ENCODE measurements at places on chromosomes 6 and 20. TPM values are rescaled to one million over a fixed set of nuclear protein-coding genes. Genes with fewer than 3 reads are reported as not detected.

- DNase-seq, result no peak
Observed at GRCh38 chr6:8578006-8578405, 142.7 kb upstream of the SLC35B3 start.

DNA sequence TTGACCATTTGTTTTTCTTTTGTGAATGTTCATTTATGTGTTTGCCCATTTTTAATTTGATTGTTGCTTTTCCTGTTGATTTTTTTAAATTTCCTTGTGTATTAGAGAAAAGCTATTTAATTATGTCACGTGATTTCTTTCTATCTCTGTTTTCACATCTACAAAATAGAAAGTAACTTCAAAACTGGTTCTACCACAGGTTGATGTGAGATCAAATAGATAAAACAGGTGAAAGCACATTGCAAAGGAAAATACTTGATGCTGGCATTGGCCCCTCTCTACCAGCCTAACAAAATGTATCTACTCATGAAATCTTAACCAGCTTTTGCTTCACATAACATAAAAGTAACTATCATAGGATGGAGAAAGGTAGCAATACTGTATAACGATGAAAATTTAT, 129.2 kb downstream of the TMEM242 start:
- no peak for DNase-seq

DNA sequence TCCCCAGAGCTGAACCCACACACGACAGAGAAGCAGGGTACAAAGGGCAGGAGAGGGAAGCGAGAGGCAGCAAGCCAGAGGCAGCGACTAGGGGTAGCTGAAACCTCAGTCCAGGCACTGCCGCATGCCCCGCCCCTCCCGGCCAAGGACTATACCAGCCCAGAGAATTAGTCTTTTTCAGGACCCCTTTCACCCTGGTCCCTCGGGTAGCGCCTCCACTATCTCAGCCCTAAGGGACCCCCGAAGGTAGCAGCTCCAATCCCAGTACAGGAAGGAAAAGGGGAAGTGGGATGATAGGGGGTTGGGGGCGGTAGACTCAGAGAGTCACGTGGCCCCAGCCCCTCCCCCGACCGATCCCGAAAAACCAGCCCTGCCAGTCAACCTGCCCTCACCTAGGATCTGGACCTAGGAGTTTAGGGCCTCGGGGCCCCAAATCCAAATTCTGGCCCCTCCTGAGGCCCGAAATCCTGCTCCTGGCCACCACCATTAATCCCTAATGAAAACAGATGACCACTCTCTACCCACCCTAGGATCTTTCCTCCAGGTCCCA, 1.3 kb downstream of the RGL2 start:
- DNase-seq, result no peak

DNA sequence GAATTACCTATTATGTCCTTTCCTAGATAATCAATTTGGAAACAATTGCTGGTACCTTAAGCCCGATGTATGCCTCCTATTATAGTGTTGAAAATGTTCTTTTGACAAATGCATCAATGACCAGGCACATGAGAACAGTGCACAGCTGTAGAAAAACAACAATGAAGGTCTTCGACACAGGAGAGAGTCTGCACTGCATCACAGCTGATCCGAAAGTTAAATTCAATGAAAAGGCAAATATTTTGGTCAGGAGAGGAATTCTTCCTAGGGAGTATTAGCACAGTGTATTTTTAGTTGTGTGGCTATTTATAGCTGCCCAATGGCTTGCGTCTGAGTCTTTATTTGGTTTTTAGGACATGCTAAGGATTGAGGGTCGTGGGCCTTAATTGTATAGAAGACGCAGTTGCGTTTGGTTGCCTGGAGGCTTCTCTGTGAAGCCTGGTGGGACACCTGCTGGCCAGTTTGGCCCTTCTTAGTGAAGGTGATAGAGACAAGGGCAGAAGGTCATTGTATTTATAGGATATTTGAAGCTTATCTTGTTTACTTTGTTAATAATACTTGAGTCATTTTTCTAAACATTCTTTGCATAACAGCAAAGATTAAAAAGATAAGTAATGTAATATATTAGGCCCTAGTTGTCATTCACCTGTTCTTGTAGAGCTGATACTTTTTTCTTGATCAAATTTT, 72.3 kb downstream of the CDYL start:
- DNase-seq, result no peak

DNA sequence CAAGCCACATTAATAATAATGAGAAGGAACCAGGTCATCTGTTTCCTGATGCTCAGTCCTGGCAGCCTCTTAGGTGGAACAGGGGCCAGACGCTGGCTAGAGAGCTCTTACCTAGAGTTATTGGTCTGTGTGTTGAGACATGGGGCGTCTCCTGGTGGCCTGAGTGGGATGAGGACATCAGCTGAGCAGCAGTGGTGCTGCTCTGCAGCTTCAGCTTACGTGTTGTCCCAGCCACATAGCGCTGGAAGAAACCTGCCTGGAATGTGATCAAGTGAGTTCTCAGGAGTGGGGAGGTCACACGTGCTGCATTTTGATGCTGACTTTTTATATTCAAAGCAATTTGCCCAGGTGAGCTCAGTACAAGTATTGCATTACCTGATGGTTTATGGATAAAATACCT, 355.4 kb downstream of the CDH26 start:
- DNase-seq, result no peak

- no peak for DNase-seq
Observed at GRCh38 chr6:31541059-31541657, 645 bp downstream of the DDX39B start.

DNA sequence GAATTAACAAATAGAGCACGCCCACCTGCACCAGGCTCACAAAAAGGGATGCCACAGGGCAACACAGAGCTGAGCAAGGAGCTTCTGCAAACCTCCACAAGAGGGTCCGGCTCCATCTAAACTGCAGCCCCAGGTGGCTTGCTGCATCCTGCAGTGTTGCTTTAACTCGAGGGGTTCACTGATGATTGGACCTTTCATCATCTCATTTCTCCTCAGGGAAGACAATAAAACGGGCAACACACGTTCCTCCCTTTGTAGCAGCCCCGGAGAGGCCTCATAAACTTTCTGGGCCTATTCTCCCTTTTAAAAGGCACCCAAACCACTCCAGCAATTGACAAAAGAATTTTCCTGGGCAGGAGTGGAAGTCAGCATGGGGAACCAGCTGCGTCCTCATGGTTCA, 161.5 kb upstream of the CDH4 start:
- DNase-seq, result no peak

DNA sequence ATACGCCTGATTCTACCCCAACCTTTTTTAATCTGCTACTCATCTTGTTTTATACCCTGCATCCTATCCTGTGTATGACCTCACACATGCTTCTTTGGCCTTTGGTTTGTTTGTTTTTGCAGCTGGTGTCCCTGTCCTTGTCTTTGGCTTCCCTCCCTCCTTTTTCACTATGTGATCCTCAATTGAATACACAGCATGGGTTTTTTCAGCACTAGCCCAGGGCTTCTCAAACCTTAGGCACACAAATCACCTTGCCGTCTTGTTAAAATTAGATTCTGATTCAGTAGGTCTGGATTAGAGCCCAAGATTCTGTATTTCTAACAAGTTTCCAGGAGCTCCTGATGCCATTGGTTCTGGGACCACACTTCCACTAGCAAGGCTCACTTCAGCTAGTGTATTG, 321.5 kb upstream of the MAN1A1 start:
- DNase-seq, result no peak

Gene CALHM5
- 7.2 TPM for total RNA-seq

- no peak for DNase-seq
Observed at GRCh38 chr20:9769954-9770353, 68.9 kb downstream of the PAK5 start.

DNA sequence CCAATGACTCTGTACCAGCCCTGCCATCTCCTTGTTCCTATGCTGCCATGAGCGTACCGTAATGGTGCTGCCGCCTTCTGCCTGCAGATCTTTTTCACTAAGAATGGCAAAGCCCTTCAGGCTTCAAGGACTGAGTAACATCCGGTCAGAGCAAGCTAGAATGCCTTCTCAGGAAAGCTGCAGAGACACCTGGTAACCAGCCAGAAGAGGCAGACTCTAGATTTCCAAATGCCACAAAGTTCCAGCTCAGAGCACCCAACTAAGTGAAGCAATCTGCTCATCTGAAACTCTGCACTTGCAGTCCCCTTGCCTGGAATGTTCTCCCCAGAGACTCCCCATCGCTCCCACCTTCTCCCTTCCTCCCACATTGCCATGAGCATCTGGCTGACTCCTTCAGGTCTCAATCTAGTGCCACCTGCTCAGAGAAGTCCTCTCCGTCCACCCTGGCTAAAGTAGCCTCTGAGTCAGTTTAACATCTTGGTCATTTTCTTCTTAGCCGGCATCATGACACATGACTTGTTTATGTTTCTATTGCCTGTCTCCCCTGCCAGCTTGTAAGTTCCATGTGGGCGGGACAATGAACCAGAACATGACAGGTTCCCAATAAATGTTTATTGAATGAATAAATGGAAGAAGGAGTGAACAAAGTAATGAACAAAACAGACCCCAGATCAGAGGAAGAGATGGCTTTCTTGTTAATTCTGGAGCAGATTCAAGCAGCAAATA, 6.9 kb upstream of the OCSTAMP start:
- DNase-seq, result no peak

Gene AIF1
- total RNA-seq, result not detected

GRCh38 chr6:110689275-110689935, 125.9 kb downstream of the CDK19 start:
- DNase-seq, result no peak

Gene SMLR1
- not detected for total RNA-seq

- no peak for DNase-seq
Observed at GRCh38 chr20:20903773-20904500, 191.5 kb upstream of the RALGAPA2 start.

- no peak for DNase-seq
Observed at GRCh38 chr20:43492101-43492500, 15.4 kb upstream of the L3MBTL1 start.
